HepG2 (cell line): ENCODE measurements at places on chromosomes 1 and 21.

GRCh38 chr1:94989911-94990473 lies 63.1 kb upstream of the CNN3 start:
- no peak for DNase-seq

DNA sequence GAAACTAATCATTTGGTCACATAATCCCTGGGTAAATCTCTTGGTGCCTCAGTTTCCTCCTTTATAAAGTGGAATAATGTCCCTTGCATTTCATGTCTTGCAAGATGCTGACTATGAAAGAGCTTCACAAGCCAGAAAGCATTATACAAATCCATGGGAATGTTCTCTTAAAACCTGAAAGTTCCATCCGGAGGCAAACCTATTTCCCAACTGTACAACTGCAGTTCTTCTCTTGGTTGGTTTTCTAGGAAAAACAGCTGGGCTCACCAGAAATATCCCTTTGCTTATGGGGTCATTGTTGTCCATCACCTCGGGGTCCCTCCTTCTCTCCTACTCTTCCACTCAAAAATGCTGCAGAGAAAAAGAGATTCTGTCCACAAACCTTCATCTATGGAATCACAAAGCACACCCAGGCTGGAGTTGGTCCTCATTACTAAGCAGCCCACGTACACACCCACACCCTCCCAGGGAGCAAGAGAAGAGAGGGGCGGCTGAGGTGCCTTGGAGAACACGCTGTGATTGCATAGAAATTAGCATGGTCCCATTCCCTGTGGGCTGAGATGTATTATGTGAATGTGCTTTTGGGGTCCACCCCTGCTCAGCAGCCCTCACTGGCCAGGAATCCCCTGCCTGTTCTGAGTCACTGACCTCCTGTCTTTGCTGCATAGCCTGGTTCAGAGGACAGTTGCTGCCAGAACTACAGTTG lies 5.0 kb upstream of the PLXNA2 start:
- DNase-seq, result no peak

- no peak for DNase-seq
Observed at GRCh38 chr1:203179667-203180005, 4.0 kb upstream of the MYBPH start.

DNA sequence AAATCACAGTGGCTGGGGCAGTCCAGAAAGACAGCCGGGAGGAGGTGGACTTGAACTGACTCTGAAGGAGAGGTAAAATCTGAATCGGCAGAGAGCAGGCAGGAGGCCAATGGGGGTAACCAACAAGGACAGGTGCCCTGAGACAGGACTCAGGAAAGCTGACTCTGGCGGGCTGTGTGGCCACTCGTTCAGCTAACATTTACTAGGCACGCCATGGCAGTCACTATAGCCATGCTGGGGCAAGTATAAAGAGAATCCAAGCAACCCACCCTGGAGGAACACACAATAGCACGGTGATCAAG lies 7.4 kb downstream of the TIAM1 start:
- no peak for DNase-seq

DNA sequence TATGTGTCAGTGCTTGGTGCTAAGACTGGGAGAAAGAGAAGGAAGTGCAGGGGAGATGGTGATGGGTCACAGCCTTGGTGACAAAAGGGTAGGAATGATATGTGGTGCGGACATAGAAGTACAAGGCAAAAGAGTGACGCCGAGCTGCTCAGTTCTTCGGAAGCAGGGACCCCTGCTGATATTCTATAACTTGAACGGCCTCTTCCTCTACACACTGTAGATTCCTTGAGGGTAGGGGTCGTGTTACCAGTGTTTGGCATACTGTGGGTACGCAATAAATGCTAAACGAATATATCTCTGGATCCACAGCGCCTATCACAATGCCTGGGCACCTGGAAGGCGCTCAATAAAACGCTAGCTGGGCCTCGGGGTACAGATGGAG lies 488 bp downstream of the DBT start:
- no peak for DNase-seq

DNA sequence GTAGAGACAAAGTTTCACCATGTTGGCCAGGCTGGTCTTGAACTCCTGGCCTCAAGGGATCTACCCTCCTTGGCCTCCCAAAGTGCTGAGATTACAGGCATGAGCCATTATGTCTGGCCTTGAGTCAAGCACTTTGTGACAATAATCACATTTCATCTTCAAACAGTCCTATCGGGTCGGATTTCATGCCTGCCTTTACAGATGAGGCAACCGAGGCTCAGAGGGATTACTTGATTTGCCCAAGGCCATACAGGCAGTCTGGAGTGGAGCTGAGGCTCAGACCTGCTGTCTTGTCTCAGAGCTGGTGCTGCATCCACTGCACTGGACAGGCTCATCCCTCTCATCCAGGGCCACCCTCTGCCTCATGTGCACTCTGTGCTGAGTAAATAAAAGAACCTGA lies 26.6 kb downstream of the FAM151A start:
- no peak for DNase-seq

GRCh38 chr21:38506661-38507281 lies 8.5 kb upstream of the ERG start:
- DNase-seq, result no peak

DNA sequence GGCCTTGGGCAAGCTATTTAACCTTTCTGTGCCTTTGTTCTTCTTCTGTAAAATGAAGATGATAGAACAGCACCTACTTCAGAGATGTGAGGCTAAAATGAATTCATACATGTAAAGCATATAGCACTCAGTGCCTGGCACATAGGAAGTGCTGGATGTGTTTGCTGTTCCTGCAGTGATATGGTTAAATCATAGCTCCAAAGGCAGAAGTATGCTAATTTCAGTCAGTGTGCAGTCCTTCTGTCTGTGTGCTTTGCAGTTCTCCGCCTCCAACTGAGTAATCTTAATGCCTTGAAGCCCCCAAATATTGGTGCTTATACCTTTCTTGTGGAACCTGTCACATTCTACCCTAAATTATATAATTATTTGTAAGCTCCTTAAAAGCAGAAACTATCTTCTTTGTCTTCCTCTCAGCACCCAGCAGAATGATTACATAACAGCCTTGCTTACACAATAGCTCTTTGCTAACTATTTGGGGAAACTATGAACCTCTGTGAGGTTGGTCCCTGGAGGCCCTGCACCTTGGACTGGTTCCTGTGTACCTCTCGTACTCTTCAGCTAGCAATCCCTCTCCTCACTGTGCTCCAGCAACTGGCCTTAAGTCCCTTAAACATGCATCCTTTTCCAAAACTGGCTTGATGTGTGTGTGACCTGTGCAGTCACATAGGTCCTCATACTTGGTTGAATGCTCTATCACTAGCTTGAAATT lies 57.0 kb upstream of the CACYBP start:
- DNase-seq, result peak; percentile 85

GRCh38 chr21:27703791-27704190 lies 736.9 kb upstream of the ADAMTS5 start:
- no peak for DNase-seq

- DNase-seq, result no peak
Observed at GRCh38 chr1:187894349-187894748, 1065.6 kb downstream of the PLA2G4A start.

GRCh38 chr1:71043065-71043464 lies 4.6 kb downstream of the PTGER3 start:
- no peak for DNase-seq

- DNase-seq, result no peak
Observed at GRCh38 chr1:165894591-165894990, 67.2 kb downstream of the UCK2 start.

DNA sequence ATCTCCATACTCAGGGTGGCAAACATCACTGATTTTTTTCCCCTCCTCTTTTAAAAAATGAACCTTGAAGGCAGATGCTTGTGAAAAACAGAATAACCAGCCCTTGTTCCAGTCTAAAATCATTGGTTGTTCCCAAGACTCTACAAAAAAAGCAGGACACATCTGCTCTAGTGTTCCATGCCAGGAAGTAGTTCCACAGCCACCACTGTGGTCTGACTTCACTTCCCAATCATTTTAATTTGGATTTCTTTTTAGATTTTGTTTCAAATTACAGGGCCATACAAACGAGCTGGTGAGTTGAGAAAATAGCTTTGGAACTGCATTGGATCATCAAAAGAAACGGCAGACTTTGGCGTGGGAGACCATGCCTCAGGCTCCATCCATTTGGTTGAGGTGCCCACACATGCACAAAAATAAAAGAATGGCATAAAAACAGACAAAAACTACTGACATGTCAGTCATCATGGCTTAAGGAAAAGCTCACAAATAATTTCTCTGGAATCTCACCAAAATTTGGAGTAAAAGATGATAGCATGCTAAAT lies 210.0 kb downstream of the GABPA start:
- no peak for DNase-seq

DNA sequence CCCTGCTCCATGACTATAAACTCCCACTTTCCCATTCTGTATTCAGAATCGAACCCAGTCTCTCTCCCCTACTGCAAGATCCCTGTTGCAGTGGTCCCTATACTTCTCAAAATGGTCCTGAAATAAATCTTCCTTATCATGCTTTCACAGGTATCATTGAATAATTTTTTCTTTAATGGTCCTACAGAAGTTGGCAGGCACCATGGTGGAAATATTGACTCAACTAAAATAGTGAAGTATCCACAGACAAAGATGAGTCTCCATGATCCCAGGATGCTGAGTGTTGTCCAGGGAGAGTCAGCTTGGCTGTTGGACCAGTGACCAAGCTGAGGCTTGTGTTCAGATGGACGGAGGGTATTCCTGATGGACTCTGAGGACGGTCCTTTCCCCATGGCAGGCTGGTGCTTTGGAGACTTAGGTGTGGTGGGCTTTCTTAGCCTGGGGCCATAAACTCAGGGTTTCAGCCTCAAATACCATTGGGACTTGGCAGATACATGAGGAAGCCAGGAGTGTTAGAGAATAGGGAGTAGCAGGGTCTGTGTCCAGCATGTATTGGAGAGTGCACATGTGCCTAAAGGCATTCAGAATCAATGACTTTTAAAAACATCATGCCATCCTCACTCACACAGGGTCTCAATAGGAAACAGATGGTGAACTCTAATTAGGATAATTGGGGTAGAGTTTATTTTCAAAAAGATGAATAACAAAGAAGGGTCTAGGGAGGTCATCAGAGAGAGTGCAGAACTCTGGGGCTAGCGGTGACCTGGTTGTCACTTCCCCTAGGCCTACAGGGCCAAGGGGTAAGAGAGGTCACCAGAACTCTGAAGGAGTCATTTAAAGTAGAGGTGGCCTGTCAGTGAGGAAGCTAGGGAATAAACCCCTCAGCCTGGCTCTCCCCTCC lies 19.8 kb downstream of the TINAGL1 start:
- no peak for DNase-seq

DNA sequence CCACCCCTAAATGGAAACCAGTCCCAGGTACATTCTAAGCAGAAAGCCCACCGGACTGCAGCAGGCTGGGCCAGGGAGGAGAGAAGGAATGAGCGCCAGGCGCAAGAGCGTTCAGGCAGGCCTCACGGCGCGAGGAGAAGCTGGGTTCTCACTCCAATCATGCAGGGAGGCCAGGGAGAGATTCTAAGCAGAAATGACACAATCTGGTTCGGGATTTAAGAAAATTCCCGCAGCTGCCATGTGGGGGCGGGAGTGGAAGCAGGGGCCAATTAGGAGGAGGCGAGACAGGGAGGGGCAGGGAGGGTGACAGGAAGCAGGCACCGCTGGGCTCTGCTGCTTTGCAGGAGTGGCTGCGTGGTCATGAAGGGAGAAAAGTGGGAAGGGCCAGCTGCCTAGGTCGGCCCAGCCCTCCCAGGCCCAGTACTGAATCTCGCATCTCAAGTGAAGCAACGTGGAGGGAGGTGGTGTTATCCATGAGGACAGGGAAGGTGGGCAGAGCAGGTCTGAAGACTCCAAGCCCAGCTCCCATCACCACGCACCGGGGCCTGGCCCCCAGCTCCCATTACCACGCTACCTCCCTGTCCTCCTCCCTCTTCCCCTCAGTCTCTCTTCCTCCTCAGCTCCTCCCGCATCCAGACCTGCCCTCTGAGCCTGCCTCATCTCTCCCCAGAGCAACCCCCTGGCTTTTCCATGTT lies 11.8 kb downstream of the NPHP4 start:
- DNase-seq, result no peak

DNA sequence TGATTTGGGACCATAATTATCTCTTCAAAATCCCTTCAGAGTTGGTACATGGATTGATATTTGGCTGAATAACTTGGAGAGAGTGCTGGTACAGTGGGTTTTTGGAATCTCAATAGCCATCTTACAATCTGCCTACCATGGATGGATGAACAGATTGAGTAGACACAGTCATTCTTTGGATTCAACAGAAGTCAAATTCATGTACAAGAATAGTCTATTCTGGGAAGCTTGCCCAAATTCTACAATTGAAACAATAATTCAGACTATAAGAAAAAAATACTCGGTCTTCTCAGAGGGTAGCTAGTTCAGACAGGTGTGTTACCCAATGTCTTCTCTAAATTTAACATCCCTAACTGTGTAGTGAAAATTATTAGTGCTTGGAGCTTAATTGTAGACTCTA lies 574.0 kb downstream of the LRRIQ3 start:
- no peak for DNase-seq

DNA sequence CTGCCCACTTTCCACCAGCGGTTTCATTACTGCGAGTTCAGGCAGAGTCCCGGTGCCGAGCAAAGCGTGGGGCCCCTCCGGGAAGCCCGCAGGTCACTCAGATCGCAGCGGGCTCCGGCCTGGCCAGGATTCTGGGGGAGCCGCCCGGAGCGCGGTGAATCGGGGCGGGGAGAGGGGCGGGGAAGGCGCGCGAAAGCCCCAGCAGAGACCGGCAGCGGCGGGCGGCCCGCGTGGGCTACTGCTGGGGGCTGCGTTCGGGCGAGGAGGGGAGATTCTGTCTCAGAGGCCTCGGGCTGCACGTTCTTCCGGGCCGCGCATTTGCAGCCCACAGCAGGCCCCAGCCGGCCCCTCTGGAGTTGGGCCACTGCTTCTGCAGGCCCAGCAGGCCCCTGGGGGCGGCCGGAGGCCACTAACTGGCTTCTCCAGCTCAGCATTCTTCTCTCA lies 64.7 kb downstream of the SCCPDH start:
- no peak for DNase-seq

GRCh38 chr1:183804387-183804786 lies 533 bp upstream of the RGL1 start:
- no peak for DNase-seq

- no peak for DNase-seq
Observed at GRCh38 chr1:214475746-214476145, 75.7 kb downstream of the PTPN14 start.

- DNase-seq, result no peak
Observed at GRCh38 chr1:208584167-208584755, 340.1 kb upstream of the PLXNA2 start.

DNA sequence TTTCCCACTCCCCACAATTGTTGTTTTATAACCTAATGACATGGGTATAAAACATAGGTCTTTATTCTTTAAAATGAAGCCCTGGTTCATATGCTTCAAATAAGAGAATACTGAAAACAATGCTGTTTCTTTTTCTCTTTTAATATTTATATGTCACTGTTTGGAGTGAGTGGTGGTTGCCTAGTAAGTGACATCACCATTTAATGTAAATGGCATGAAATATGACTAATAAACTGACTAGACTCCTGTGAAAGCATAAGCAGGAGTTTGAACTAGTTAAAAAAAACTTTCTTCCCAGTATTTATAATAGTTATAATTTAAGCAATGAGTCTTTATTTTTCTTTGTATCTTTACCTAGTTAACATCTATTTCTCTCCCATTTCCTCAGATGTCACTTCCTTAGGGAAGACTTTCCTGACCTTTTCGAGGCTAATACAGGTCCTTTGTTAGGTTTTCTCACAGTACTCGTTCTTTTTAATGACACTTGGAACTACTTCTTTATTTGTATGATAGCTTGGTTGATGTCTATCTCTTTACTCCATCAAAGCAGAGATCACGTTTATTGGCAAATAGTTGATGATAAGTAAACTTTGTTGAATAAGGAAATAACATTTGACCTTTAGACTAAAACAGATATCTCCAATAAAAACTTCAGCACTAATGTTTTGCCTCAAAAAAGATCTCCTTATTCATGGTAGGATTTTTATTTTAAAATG lies 105.4 kb upstream of the PDC start:
- DNase-seq, result no peak
